NCI-H2171 (cell line): ENCODE measurements at places on chromosomes 5 and 9.
A peak's percentile ranks its signal among the peaks of the same experiment; 100 is the strongest.

- DNase-seq: no peak
Measured at GRCh38 chr5:134136221-134136631, 21.7 kb downstream of the TCF7 start.

- DNase-seq: no peak
Measured at GRCh38 chr5:122114501-122114900, 14.8 kb upstream of the ZNF474 start.

DNA sequence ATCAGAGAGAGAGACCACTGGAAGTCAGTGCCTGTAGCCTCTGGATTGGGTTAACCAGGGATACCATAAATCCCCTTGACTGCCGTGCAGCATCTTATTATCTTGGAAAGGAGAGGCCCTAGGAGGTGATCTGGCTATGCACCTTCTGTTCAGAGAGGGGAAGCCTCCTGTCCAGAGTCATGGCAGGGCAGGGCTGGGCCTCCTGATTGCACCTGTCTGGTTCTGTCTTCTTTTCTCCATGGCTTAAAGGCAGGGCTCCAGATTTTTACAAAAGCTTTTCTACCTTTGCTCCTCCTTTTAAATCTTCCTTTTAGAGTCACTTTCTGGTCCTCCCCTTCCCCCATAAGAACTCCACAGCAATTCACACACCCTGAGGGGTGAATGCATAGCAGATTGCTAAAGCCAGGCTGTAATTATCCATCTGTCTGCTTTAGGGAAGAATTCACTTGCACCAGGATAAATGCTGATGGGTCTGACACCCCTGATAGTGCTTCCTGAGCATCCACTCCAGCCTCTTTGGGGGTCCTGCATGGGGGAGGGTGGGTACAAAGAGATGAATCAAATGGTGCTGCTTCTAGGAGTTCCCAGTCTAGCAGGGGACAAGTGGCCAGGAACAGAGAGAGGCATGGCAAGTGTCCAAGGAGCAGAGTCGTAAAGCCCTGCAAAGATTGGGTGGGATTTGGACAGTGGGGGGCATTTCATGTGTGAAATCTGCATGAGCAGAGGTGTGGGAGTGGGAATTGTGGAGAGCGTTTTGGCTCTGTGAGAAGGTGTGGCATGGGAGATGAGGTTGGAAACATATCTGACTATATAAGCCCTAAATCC is 141.3 kb upstream of the ALDH1B1 start:
- no peak for DNase-seq

GRCh38 chr5:65563777-65564176 is 681 bp downstream of the PPWD1 start:
- DNase-seq: no peak

- DNase-seq: no peak
Measured at GRCh38 chr9:37856551-37856950, 47.4 kb downstream of the SLC25A51 start.

DNA sequence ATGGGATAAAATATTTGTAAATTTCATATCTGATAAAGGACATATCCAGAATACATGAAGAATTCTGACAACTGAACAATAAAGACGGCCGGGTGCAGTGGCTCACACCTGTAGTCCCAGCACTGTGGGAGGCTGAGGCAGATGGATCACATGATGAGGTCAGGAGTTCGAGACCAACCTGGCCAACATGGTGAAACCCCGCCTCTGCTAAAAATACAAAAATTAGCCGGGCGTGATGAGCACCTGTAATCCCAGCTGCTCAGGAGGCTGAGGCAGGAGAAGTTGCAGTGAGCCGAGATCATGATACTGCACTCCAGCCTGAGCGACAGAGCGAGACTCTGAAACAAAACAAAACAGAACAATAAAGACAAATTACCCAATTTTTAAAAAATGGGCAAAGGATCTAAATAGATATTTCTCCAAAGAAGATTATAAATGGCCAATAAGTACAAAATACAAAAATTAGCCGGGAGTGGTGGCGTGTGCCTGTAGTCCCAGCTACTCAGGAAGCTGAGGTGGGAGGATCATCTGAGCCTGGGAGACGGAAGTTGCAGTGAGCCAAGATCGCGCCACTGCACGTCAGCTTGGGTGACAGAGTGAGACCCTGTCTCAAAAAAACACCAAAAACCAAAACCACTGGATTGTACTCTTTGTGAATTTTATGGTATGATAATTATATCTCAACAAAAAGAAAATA is 9.6 kb upstream of the NSD1 start:
- no peak for DNase-seq

DNA sequence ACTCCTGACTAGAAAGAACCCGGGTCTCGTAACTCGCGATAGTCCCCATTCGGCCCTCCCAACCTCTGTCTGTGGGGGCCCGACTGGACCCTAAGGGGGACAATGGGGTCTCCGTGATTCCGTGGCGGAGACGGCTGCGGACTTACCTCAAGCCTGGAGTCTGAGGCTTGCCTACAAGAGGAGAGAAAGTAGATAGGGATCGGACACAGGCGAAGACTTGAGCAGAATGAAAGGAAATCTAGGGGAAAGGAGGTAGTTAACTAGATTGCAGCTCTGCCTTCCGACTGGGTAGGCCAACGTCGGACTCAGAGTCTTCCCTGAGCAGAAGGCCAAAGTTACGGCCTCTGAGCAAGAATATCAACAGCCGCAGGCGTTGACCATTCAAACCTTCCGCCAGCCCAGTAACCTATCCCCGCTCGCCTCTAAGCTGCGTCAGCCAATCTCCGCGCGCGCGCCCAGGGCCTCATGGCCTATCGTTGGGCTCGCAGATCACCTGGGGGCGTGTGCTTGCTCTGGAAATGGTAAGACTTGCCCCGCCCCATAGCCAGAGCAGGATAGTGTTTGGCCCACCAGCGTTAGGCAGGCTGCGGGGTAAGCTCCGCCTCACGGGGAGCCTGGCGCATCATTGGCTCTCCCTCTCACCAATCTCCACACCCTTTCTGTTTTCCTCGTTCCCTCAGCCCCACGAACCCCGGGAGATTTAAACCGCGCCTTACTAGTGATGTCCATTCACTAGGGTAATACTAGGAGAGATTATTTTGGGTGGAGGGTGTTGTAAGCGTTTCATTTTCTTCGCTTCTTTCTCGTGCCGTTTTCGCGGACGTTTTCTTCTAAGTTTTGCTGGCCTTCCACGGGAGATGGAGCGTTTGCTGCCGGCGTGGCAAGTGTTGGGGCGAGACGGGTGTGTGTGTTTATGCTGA is at the start of gene CDC25C:
Gene CDC25C, minus strand, starts transcription at position 356 of the 920 bp plus-strand sequence. CDS start 624 bp downstream, outside the sequence.
- DNase-seq: peak; percentile 88

- no peak for DNase-seq
Measured at GRCh38 chr5:81182396-81183390, 50.4 kb upstream of the CKMT2 start.

DNA sequence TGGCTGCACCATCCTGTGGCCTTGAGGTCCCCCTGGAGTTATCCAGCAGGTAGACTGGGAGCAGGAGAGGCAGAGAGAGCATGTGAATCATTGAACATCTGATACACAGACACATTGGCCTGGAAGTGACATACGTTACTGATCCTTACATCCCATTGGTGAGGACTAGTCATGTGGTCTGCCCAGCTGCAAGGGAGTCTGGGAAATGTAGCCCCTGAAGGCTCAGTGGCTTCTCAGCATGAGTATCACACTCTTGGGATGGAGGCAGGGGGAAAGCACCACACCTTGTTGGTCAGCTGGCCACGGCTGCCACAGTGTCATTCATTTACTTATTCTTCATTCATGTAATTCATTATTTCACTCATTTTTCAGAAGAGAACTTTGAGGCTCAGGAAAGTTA is 13.3 kb upstream of the KCNMB1 start:
- no peak for DNase-seq

DNA sequence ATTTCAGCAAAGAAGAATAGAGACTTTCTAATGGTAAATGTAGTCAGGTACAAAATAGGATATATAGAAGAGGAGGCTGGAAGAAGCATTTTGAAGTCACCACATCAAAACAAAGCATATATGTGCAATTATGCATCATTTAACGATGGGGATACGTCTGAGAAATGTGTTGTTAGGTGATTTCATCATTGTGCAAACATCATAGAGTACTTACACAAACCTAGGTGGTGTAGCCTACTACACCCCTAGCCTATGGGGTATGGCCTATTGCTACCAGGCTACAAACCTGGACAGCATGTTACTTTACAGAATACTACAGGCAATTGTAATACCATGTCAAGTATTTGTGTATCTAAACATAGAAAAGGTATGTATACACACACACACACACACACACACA is 28.4 kb downstream of the ELP1 start:
- DNase-seq: no peak

- DNase-seq: no peak
Measured at GRCh38 chr9:136565086-136565714, 19.4 kb upstream of the NOTCH1 start.

DNA sequence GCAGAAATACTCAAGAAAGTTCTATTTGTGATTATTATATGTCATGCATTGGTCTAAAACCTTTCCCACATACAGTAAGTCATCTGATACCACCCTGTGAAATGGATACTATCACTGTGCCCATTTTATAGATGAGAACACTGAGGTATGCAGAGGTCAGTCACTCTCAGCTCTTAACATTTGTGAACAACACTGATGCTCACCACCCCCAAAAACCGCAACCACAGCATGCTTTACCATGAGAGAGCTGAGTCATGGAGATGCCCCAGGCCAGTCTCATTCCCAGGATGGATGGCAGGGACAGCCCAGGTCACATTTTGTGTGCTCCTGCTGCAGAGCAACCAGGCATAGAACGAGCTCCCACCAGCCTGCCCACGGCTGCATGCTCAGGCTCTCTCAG is 53.5 kb upstream of the IRX1 start:
- no peak for DNase-seq

GRCh38 chr5:115616892-115617291 is 8.9 kb downstream of the TMED7 start:
- DNase-seq: no peak

DNA sequence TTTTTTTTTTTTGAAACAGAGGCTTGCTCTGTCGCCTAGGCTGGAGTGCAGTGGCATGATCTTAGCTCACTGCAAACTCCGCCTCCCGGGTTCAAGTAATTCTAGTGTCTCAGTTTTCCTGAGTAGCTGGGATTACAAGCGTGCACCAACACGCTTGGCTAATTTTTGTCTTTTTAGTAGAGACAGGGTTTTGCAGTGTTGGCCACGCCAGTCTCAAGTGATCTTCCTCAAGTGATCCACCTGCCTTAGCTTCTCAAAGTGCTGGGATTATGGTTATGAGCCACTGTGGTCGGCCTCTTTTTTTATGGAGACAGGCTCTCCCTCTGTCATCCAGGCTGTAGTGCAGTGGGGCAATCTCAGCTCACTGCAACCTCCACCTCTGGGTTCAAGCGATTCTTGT is 82.9 kb downstream of the RAB24 start:
- DNase-seq: no peak

DNA sequence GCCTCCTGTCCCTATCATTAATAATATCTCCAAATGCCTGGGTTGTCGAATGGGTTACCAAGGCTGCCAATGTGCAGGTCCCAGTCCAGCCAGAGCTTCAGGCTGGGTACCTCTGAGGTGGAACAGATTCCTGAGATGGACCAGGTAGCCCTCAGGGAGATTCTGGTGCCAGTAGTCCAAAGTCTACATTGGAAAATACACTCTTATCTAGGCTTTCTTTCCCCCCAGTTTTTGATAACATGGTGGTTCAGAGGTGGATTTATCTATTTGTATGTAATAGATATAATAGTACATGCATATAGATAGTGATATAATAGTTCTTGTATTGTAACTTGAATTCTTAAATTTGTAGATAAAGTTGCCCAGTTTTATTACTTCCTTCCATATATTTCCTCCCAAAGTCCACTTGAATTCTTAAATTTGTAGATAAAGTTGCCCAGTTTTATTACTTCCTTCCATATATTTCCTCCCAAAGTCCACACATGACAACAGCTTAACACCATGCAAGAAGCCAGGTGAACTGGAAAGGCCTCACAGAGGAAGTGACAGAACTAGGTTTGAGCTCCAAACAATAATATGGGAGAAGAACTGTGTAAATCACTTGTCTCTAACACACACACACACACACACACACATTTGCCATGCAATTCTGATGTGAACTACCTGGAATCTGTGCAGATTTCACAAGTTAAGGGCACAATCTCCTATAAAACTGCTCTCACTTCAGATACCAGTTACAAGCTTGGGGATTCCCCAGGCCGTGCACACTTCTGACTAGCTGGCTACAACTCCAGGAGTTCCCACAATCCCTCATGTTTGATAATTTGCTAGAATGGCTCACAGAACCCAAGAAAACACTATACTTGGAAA is 30.7 kb upstream of the ERAP1 start:
- DNase-seq: no peak
